Foreskin melanocyte (primary cell): ENCODE measurements at places on chromosomes 13 and 19.

GRCh38 chr13:114285166-114285808 lies 3.9 kb downstream of the UPF3A start:
- DNase-seq = no peak

- DNase-seq = no peak
Measured at GRCh38 chr13:44044547-44045179, 165.0 kb downstream of the LACC1 start.

DNA sequence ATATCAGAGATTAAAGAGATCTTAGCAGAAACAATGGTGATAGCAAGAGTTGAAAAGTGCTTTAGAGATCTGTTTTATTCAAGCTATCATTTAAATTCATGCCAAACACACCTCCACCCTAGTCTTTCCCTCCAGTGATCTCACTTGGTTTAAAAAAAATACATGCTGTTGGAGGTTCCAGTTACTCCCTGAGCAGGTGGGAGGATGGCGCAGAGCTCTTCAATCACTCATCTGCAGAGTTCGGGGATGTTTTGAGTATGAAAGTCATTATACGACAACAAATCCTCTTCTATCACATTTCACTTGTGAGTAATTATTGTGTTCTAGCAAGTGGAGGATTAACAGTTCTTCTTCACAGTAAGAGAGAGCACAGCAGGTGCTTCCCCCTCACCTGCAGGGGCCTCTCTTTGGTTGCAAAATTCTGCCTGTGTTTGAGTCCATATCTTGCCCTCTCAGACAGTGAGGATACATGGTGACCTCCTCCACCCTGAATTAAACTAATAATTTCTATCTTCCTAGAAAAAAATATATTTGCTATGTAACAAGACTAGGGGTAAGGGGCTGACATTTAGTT lies 376.7 kb downstream of the LIG4 start:
- DNase-seq = no peak

DNA sequence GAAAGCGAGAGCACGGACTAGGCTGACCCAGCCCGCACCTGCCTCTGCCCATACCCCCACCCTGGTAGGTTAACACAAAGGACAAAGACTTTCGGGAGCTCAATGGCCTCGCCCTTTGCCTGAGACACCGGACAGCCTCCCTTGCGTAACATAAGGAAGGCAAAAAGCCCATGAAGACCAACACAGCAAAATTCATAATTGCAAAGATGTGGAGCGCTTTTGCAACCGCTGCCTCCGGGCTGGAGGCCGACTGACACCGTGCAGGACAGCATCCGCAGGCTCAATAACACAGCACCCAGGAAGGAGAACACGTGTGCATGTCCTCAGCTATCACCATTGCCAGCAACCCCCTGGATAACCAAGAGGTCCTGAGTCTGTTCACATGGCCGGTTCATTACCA lies 15.4 kb downstream of the LILRA1 start:
- no peak for DNase-seq

GRCh38 chr19:12606796-12607195 lies 3.8 kb downstream of the ZNF490 start:
- DNase-seq = no peak

DNA sequence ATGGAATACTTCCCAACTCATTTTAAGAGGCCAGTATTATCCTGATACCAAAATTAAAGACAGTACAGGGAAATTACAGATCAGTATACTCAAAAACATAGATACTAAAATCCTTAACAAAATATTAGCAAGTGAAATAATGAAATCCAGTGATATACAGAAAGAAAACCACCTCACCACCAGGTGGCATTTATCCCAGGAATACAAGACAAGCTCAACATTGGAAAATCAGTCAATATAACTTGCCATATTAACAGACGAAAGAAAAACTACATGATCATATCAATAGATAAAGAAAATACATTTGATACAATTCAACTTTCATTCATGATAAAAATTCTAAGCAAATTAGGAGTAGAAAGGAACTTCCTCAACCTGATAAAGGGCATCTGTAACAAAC lies 6.7 kb upstream of the GNA15 start:
- DNase-seq = no peak

DNA sequence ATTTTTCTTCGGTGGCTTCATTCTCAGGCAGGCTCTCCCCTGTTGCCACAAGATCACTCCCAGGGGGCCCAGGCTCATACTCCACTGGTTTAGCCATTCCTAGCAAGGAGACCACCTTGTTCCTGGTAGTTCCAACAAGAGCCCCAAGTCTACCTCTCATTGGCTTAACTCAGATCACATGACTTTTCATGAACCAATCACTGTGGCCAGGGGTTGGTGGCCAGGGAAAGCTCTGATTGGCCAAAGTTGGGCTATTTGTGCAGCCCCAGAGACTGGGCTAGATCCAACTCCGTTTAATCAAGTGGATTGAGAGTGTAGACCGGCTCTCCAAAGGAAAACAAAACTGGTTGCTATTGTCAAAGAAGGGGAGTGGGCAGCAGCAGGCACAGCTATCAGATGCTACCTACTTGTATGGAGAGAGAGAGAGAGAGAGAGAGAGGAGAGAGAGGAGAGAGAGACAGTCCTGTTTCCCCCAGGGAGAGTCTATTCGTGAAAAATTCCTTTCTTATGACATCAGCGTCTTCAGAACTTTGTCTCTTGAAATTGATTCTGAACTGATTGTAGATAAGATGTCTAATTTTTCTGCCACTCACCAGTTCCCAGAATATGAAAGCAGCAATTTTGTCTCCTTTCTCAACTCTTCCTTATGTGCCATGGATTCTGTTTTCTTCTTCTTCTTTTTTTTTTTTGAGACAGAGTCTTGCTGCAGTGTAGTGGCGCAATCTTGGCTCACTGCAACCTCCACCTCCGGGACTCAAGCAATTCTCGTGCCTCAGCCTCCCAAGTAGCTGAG lies 5.9 kb downstream of the CEACAM19 start:
- peak; percentile 11 for DNase-seq

GRCh38 chr19:49579947-49580263 lies 451 bp downstream of the NOSIP start:
- DNase-seq = no peak

- DNase-seq = no peak
Measured at GRCh38 chr13:88112526-88112925, 441.4 kb downstream of the SLITRK5 start.

DNA sequence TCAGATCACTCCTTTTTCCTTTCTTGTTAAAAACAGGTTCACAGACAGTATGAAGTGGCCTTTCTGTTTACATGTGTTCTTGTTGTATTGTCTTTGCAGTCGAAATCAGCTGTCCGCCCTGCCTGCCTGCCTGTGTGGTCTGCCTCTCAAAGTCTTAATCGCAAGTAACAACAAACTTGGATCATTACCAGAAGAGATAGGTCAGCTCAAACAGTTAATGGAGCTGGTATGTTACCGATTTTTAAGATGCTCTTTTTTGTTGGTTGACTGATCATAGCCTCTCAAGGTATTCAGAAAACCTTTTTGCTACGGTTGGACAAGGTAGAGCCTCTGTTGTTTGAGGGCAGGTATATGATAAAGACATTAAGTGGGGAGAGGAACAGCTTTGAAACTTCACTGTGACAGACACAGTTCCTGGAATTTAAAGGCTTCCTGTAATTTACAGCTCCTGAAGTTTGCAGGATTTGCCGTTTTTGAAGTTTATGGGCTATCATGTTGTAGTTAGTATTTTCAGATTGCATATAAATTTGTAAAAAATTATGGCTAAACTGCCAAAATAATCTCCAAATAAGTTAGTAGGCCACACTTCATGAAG lies 116.1 kb downstream of the LRCH1 start:
- DNase-seq = no peak

DNA sequence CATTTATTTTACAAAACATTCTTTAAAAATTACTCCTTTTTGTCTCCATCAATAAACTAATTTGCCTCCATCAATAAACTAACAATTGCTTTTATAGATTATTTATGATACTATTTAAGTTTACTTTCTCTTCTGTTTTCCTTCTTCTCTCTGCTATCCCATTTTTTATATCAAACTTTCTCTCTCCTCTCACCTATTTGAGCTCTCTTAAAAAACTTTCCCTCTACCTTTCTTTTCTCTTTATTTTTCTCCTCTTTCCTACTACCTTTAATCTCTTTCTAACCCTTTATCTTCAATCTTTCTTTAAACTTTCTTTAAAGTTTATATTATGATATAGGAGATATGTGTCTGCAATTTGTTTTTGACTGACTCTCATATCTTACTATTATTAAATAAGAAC lies 566.4 kb downstream of the DACH1 start:
- DNase-seq = no peak

DNA sequence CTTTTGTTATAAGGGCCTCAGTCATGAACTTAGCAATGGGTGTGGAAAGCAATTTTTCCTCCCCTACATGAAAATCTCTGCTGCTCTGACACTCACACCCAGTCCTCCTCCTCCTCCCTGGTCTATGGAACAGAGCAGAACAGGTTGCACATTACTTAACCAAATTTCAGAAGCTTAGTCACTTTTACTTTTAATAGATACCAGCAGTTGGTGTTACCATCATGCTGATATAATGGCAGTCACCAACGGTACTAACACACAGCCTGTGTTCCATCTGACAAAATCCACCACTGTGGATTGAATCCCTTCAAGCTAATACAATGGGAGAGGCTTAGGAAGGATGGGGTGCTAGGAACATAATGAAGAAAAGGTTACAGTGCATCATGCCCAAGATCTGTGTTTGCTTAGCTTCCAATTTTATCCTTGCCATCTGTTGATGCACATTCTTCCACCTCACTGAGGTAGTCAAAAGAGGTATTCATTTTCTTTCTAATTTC lies 9.8 kb downstream of the TPT1 start:
- no peak for DNase-seq

DNA sequence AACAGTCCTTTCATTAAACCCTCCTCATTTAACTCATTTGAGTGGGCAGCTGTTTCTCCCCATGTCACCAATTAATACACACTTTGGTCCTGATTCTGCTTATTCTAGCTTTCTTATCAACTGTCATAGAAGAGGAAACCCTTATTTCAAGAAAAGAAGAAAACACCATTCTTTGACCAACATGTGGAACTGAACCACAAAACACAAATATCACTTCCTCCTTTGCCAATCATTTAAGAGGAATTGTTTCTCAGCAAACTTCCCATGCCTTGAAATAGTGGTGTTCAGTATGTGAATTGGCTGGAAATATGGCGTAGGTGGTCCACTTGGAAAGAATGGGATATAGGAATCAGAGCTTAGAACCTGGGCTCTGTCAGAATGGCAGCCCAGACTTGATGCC lies 20.4 kb downstream of the MBD3L2B start:
- no peak for DNase-seq

DNA sequence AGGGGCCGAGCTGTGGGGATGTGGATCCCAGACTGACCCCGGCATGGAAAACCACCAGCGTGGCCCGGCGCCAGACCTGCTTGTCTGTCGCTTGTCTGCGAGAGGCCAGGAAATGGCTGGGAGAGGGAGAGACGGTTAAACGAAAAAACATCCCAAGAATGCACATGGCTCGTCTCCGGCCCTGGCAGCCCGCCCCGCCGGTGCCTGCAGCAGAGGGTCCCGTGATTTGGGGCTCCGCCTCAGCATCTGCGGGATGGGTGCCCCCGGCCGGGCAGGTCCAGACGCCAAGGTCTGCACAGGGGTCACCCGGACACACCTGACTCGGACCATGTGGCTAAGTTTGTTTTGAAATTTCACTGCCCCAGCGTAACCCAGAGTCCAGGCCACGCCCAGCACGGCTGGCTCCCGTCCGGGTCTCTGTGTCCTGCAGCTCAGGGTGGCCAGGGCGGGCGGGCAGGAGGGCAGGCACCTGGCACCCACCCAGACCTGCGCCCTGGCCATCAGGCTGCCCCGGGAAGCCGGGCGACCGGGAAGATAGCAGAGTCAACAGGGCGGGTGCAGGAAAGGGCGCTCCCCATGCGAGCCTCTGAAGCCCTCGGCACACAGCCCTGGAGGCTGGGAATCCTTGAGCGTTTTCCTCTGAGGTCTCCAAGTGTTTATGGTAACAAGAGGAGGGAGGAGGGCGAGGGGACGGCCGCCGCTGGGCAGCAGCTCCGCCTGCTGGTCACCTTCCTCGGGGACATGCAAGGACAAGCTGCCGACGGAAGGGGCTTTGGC lies 103.2 kb downstream of the GADD45B start:
- peak; percentile 72 for DNase-seq

DNA sequence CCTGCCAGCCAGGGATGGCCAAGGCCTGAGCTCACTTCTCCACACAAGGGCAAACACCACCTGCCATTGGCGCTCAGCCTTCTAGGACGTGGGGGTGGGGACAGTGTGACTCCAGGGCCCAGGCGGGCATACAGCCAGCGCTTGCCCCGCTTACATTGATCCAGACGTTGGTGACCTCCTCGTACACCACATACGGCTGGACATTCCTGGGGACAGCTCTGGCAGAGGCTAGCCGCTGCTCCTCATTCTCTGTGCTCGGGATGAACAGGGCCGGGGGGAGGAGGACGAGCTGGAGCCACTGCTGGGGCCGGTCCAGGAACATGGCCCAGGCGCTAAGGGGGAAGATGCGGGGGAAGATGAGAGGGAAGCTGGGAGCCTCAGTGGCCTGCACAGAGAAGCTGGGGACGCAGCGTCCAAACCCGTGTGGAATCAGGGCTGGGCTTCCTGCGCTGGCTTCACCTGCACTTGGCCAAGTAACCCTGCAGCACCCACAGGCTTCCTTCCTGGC lies 25.1 kb upstream of the MYDGF start:
- DNase-seq = no peak

DNA sequence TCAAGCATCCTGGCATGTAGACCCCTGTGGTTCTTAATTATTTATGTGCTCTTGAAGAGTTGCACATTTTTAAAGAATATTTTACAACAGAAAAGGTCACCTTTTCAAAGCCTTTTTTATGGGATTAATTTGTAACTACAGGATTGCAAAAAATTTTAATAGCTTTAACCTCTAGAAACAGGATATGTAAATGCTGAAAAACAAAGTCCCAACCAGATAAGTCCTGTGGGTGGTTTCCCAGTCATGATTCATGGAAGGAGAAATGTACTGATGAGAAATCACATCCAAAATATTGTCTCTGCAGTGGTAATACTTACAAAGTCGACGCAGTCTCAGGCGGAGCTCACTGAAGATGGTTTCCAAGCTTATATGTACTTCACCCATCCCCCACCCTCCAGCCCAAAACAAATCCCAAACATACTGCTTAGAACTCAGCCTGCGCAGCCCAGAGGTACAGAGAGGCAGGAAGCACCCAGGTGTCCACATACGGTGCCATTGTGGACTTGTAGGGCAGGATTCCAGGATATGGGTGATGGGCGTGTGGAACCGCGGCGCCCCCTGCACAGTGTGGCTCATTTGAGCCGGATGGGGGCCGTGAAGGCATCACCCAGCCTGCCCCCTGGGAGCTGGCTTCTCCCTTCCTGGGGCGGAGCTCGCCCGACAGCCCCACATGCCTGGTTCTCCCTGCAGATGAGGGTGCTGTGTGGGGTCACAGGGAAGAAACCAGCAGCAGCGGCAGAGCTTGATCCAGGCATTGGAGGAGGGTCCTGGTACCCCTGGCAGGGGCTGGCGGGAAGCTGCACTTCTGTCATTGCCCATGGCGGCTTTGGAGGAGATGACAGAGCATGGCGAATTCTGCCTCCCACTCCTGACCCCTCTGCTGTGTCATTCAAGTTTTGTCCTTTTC lies 101.2 kb downstream of the ATP11A start:
- DNase-seq = no peak

DNA sequence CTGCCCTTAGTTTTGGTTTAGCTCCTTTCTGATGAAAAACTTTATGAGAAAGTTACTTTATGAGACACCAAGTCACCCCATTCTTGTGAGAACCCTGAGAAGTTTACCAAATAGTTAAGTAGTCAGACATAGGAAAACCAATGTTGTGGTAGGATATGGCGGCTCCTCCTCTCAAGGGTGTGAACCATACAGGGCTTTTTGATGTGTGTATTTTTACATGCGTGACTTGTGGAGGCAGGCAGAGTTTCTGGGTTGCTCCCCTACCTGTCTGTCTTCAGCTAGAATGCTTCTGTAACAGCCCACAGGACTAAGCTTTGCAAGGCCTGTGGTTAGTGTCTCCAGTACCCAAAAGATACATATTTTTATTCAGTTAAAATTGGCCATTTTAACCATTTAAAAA lies 18.3 kb downstream of the UBAC2 start:
- no peak for DNase-seq
